NCI-H2107 (cell line): ENCODE measurements at places on chromosomes 1 and 21.

- DNase-seq: no peak
These were observed 12.9 kb upstream of the SLAMF7 start for GRCh38 chr1:160726114-160726497.

GRCh38 chr1:243956450-243956849 lies 94.6 kb upstream of the ZBTB18 start:
- no peak for DNase-seq

DNA sequence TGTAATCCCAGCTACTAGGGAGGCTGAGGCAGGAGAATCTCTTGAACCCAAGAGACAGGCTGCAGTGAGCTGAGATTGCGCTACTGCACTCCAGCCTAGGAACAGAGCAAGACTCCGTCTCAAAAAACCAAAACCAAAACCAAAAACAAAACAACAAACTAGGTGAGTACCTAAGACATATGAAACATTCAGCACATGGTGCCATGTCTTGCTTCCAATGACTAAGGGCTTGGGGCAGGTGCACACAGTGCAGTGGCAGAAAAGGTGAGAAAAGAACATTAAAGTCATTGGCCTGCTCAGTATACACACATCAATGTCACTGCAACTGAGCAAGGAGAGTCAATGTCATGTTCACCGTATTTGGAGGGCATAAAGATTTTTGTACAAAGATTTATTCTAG lies 4.1 kb upstream of the ACTA1 start:
- no peak for DNase-seq

DNA sequence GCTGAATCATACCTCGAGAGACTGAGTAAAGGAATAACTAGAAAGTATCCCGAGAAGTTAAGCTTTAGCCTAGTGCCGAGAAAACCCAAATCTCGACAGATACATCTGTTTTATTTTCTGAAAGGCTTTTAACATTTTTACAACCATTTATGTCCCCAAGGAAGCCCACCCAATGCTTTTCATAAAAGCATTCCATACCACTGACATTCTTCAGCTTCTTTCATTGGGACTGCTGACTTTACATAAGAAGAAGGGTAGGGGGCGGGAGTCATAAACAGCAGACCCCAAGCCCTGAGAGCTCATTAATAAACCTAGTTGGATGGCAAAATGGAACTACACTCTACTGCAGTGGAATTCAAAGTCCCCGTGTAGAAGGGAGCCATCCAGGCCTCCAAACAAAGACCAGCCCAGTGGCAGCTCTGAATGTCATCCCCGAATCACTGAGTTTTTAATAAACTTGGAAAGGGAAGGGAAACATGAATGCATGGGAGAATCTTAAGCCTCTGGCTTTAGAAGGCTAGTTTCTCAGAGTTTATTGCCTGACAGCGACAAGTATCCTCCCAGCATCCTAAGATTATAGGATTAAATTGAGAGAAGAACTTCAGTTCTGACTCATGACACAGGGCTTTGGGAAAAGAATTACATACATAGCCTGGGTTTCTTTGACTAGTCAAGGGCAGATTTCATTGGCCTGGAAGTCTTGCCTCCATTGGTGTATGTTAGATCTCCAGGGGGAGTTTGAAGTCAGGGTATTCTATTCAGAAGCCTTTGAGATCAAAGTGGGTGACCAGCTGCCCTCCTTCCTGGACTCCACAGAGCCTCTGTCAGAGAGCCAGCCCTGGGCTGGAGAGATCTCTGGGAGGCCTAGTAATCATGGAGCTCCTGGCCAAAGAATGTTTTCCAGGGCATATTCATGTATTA lies 3.7 kb downstream of the ATF3 start:
- no peak for DNase-seq

GRCh38 chr1:92273039-92273438 lies 25.7 kb downstream of the GLMN start:
- DNase-seq: no peak

- DNase-seq: no peak
These were observed 125.0 kb upstream of the B3GALT2 start for GRCh38 chr1:193311226-193311948.

DNA sequence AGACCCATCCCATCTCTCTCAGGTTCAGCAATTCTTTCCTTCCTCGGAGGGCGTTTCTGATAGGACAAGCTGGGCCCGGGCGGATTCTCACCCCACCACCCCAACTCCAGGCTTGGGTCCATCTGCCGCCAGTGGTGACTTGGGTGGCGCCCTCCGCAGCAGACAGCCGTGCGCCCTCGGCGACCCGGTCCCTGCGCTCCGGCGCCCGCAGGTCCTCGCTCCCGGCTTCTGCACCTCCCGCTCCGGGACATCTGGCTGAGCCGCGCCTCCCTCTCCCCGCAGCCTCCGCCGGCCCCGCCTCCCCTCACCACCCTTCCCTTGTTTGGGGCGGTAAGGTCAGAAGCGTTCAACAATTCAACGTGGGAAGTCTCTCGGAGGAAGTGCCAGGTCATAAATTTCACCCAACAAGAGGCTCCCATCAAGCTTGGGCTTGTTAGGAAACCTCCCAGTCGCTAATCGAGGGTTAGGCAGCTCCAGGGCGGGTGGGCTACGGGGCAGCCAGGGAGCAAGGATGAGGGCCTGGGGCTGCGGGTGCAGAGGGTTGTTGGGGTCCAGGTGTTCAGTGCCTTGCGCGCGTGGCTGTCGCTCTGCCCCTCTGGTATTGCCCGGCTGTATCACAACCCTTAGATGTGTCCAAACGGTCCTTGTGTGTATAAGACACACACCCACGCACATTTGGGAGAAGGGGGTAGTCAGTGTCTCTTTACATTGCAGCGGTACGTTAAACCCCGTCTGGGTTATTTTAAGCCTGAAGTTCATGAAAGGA lies 39.8 kb downstream of the OLIG1 start:
- no peak for DNase-seq
